ENCODE measurements at places on chromosomes 5 and 9. TPM values are rescaled to one million over a fixed set of nuclear protein-coding genes. Genes with fewer than 3 reads are reported as not detected.

DNA sequence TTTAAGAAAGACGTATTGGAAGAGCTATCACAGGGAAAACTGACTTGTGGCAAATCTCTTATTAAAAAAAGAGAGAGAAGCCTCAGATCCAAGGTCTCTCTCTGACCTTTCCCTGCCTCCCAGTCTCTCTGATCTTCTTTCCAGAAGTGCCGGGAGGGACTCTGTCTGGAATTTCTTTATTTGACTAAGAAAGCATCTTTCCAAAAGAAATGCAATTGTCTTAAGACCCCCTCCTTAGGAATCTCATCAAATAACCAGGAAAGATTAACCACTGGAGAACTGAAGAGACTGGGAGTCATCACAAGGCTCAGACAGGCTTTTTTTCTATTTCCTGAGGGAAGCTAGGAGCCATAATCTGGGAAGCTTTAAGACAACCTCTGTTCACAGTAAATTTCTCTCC is 4.6 kb downstream of the C1QTNF3 start:
- H3K36me3 ChIP-seq = peaks cover 12% of the 10 kb centered on the region
- no peak overlapping the region for H3K4me3 ChIP-seq
- no peaks in the 10 kb centered on the region for H3K27me3 ChIP-seq
- no peaks in the 10 kb centered on the region for H3K4me1 ChIP-seq
- DNase-seq = no peak

- no peak for DNase-seq
- peaks cover 16% of the 10 kb centered on the region for H3K4me1 ChIP-seq
- H3K27me3 ChIP-seq = peaks cover 37% of the 10 kb centered on the region
- H3K36me3 ChIP-seq = no peaks in the 10 kb centered on the region
These were observed 3.0 kb downstream of the F2R start for GRCh38 chr5:76718880-76719279.

SPINK6 gene
- total RNA-seq = not detected

- H3K4me1 ChIP-seq = peaks cover under 1% of the 10 kb centered on the region
- H3K4me3 ChIP-seq = no peak overlapping the region
- no peaks in the 10 kb centered on the region for H3K27me3 ChIP-seq
- H3K36me3 ChIP-seq = peaks cover 18% of the 10 kb centered on the region
- no peak overlapping the region for H3K27ac ChIP-seq
These were observed 87.4 kb downstream of the KIAA1958 start for GRCh38 chr9:112574008-112574407.

Measured in activated naive CD4-positive, alpha-beta T cell treated with anti-CD3 and anti-CD28 coated beads for 36 hours (primary cell).